ENCODE measurements at places on chromosomes 12 and 14. TPM values are rescaled to one million over a fixed set of nuclear protein-coding genes. Genes with fewer than 3 reads are reported as not detected.

- no peaks in the 10 kb centered on the region for H3K27me3 ChIP-seq
- peaks cover 11% of the 10 kb centered on the region for H3K4me1 ChIP-seq
- H3K4me3 ChIP-seq: no peak overlapping the region
- DNase-seq: peak; percentile 34
- no peaks in the 10 kb centered on the region for H3K36me3 ChIP-seq
These were observed 239.1 kb downstream of the SSPN start for GRCh38 chr12:26434299-26435068.

The RPL36AL gene
- total RNA-seq: 129 TPM

- no peak overlapping the region for H3K27ac ChIP-seq
- no peak for DNase-seq
- no peak overlapping the region for H3K4me3 ChIP-seq
- H3K36me3 ChIP-seq: no peaks in the 10 kb centered on the region
- H3K4me1 ChIP-seq: peaks cover 12% of the 10 kb centered on the region
These were observed 109.5 kb downstream of the FOXG1 start for GRCh38 chr14:28875934-28876571.

The LEMD3 gene
- 19.5 TPM for total RNA-seq

GRCh38 chr14:75433631-75434071 lies 5.8 kb downstream of the JDP2 start:
- peaks cover 61% of the 10 kb centered on the region for H3K4me1 ChIP-seq
- no peaks in the 10 kb centered on the region for H3K27me3 ChIP-seq
- no peaks in the 10 kb centered on the region for H3K36me3 ChIP-seq
- no peak overlapping the region for H3K4me3 ChIP-seq
- H3K27ac ChIP-seq: no peak overlapping the region

DNA sequence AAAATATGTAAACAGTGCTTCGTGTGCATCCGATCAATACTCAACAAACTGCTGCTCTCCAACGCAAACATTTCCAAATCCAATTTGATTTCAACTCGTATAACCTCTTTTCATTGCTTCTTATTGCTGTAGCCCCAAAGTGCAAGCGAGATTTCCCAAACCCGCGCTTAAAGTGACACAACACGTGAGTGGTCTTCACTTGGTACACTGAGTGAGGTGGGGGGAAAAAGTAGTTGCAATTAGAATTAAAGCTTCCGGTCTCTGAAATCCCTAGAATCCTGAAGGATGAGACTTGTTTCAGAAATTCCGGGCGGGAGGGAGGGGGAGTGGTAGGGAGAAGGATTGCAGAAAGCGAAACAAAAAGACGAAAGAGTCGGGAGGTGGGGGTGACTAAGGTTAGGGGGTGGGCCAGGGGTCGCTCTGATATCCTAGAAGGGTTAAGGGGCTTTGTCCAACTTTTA lies 387.5 kb downstream of the BCAT1 start:
- no peaks in the 10 kb centered on the region for H3K36me3 ChIP-seq
- DNase-seq: no peak
- H3K4me1 ChIP-seq: peaks cover 16% of the 10 kb centered on the region
- H3K27me3 ChIP-seq: no peaks in the 10 kb centered on the region
- no peak overlapping the region for H3K27ac ChIP-seq
- H3K4me3 ChIP-seq: peak overlapping the region; percentile 76

The CLEC1B gene
- not detected for total RNA-seq

- H3K4me3 ChIP-seq: no peak overlapping the region
- no peaks in the 10 kb centered on the region for H3K36me3 ChIP-seq
- peaks cover 15% of the 10 kb centered on the region for H3K4me1 ChIP-seq
- no peaks in the 10 kb centered on the region for H3K27me3 ChIP-seq
These were observed 3.4 kb upstream of the PPM1A start for GRCh38 chr14:60245380-60246177.

GRCh38 chr14:103547455-103547940 lies 15.0 kb downstream of the BAG5 start:
- no peak for DNase-seq
- H3K27ac ChIP-seq: no peak overlapping the region
- no peaks in the 10 kb centered on the region for H3K27me3 ChIP-seq
- peaks cover 32% of the 10 kb centered on the region for H3K4me1 ChIP-seq
- no peak overlapping the region for H3K4me3 ChIP-seq

DNA sequence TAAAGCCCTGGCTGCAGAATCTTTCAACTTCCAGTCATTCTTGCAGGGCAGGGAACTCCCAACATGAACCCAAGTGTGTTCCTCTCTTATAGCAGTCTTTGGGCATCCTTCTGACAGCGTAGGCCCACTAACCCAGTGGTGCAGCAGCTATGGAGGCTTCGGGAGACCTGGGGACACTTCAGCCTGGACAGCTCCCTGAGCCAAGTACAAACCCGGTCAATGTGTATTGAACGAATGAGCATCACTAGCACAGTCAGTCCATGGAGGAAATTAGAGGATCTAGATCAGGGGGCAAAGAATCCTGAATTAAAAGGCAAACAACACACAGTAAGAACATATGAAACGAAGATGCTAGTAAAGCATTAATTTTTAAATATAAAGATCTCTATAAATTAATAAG lies 41.8 kb downstream of the KIAA0586 start:
- DNase-seq: no peak
- H3K27ac ChIP-seq: no peak overlapping the region
- H3K4me3 ChIP-seq: no peak overlapping the region
- H3K36me3 ChIP-seq: no peaks in the 10 kb centered on the region
- H3K4me1 ChIP-seq: no peaks in the 10 kb centered on the region

GRCh38 chr12:111557271-111558106 lies 41.6 kb downstream of the ATXN2 start:
- H3K27me3 ChIP-seq: no peaks in the 10 kb centered on the region
- no peak overlapping the region for H3K27ac ChIP-seq
- H3K4me1 ChIP-seq: peaks cover 15% of the 10 kb centered on the region
- H3K36me3 ChIP-seq: no peaks in the 10 kb centered on the region
- no peak overlapping the region for H3K4me3 ChIP-seq

The GPX2 gene
- 14.3 TPM for total RNA-seq

DNA sequence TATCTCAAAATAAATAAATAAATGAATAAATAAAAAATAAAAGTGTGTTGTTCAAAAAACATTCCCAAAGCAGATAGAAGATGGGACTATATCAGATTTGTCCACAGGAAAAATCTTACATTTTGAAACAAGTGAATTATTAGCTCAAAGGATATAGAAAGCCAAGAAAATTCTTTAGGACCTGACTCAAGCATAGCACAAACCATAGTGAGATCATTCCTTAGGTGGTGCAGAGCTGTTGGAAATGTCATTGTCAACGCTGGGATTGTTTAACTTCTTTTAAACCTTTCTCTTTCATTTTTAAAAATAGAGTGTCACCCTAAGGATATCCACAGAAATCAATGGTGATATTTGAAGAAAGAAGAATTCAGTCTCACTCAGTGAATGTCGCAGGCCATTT lies 43.5 kb downstream of the DRAM1 start:
- H3K27me3 ChIP-seq: no peaks in the 10 kb centered on the region
- DNase-seq: no peak
- no peaks in the 10 kb centered on the region for H3K36me3 ChIP-seq
- peaks cover 6% of the 10 kb centered on the region for H3K4me1 ChIP-seq

The LRIG3 gene
- total RNA-seq: 68.6 TPM

All from body of pancreas (tissue), 4 donors.